ENCODE measurements at places on chromosomes 7 and 10. TPM values are rescaled to one million over a fixed set of nuclear protein-coding genes. Genes with fewer than 3 reads are reported as not detected.
A peak's percentile ranks its signal among the peaks of the same experiment; 100 is the strongest.

DNA sequence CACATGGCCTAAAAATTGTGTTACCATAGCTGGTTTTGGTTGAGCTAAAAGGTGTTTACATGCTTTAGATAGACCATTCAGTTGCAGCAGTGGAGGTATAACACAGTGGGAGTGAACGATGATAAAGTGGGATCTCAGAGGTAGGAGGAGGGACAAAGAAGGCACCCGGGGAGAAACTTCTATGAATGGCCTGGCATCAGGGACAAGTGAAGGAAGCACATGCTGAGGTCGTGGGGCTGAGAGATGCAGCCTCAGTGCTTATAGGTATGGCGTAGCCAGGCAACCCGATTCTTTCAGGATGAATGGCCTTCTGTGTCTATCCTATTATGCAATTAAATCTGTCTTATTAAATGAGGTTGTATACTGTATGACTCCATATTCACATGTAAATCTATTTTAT is 3.9 kb upstream of the CDK6 start:
- DNase-seq = no peak

GRCh38 chr7:139092090-139092796 is 17.3 kb downstream of the ZC3HAV1 start:
- no peak for DNase-seq

DNA sequence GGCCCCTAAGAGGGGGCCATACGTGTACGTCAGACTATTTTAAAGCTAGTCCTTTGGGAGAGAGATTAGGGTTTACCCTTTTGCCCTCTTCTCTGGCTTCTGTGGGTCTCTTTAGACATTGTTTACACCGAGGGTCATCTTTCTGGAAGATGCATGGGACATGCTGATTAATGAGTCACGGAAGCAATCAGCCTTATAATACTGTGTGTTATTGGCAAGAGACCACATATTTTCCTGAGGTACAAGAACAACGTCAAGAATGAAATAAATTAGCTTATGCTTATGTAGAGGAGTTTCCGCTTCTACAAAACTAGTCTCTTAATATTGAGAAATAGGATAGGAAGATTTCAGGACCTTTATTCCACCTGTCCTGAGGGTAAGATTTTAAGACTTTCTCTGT is 327.7 kb downstream of the BBS9 start:
- DNase-seq = no peak

GRCh38 chr7:148809856-148810255 is 74.2 kb downstream of the EZH2 start:
- DNase-seq = no peak

GRCh38 chr10:69406816-69407580 is 9.7 kb downstream of the TACR2 start:
- DNase-seq = no peak

- DNase-seq = no peak
Measured at GRCh38 chr7:28941633-28942032, 16.5 kb downstream of the TRIL start.

- DNase-seq = peak; percentile 48
Measured at GRCh38 chr10:69567920-69568319, 5.3 kb downstream of the NEUROG3 start.

DNA sequence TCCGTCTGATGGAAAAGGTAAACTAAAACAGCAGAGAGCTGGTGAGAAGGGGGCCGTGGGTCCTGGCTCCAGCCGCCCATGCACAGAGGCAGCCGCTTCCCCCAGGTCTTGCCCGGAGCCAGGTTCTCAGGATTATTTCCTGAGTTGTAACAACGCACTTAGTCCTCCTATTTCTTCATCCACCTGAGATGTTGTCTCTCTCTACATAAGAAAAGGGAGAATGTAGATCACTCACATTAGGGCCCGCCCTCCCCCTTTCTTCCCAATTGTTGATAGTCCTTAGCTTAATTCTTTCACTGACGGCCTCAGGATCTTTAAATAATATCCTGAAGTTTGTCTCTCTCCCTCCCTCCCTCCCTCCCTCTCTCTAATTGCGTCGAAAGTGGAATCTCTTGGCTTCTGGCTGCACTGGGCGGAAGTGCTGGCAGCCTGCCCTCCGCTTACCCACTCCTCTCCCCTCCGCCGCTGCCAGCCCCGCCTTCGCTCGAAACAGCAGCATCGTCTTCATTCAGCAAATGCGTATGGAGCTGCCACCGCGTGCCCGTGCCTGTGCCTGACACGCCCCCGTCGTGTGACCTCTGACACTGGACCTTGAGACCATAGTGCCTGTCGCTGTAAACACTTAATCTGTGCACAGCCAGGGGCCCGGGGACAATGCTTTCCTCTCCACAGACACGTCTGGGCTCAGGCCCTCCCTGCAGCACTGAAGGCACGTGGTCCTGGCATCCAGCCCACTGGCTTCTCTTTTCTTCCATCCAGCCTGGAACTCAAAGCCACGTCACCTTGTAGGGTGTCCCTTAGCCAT is 174.5 kb upstream of the PPP2R2D start:
- DNase-seq = no peak

DNA sequence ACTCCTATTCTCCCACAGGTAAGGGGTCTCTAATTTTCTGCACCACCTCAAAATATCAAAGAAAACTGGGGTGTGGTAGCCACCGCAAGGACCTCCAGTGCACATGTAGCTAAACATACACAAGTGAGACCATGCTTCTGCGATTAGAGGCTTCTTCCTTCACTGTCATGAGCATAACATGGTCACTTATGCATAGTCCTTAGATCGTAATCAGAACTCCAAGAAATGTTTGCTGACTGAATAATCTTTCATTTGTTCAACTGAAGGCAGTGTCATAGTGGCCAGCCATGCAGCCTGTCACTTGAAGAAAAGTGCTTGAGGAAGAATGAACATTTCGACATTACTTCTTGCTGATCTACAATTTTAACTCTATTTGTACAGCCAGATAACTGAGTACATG is 14.6 kb downstream of the TWIST1 start:
- no peak for DNase-seq

DNA sequence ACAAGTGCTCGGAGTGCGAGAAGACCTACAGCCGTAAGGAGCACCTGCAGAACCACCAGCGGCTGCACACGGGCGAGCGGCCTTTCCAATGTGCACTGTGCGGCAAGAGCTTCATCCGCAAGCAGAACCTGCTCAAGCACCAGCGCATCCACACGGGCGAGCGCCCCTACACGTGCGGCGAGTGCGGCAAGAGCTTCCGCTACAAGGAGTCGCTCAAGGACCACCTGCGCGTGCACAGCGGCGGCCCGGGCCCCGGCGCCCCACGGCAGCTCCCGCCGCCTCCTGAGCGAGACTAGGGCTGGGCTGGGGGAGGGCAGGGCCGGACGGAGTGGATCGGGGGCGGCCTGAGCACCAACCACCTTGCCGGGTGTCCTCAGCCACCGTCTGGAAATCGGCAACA is 15.1 kb upstream of the ZNF212 start:
- DNase-seq = no peak

DNA sequence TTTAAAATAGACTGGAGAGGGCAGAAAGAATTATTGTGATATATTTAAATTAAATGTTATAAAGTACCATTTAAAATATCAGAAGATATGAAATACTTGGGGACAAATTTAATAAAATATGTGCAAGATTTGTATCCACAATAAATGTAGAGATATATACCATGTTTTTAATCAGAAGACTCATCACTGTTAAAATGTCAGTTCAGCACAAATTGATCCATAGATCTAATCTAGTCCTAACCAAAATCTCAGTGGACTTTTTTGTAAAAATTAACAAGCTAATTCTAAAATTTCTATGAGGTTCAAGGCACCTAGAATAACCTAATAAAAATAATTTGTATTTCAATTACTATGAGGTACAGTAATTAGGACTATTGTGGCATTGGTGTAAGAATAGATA is 96.4 kb downstream of the CTNNA3 start:
- no peak for DNase-seq

DNA sequence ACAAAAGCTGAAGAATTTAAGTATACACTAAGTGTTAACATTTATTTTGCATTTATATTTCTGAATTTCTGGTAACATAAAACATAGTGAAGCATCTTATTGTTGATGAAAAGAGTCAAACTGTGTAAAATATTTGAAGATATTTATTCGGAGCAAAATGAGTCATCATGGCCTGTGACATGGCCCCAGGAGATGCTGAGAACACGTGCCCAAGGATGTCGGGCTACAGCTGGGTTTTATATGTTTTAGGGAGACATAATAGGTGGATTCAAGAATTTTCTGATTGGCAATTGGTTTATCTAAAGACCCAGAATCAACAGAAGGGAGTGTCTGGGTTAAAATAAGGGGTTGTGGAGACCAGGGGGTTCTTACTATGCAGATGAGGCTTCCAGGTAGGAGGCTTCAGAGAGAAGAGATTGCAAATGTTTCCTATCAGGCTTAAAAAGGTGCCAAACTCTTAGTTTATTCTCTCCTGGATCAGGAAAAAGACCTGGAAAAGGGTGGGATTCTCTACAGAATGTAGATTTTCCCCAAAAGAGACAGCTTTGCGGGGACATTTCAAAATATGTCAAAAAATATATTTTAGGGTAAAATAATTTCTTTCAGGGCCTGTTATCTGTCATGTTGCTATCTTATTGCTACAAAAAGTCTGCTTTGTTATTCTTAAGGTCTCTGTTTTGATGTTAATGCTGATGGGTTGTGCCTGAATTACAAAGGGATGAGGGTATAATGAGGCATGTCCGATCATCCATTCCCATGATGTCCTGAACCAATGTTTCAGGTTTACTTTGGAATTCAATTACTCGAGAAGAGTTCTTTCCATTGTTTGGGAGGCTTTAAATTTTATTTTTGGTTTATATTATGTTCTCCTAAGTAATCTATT is 74.5 kb downstream of the VWDE start:
- no peak for DNase-seq

- DNase-seq = no peak
Measured at GRCh38 chr10:52759154-52759553, 13.4 kb downstream of the MBL2 start.

DNA sequence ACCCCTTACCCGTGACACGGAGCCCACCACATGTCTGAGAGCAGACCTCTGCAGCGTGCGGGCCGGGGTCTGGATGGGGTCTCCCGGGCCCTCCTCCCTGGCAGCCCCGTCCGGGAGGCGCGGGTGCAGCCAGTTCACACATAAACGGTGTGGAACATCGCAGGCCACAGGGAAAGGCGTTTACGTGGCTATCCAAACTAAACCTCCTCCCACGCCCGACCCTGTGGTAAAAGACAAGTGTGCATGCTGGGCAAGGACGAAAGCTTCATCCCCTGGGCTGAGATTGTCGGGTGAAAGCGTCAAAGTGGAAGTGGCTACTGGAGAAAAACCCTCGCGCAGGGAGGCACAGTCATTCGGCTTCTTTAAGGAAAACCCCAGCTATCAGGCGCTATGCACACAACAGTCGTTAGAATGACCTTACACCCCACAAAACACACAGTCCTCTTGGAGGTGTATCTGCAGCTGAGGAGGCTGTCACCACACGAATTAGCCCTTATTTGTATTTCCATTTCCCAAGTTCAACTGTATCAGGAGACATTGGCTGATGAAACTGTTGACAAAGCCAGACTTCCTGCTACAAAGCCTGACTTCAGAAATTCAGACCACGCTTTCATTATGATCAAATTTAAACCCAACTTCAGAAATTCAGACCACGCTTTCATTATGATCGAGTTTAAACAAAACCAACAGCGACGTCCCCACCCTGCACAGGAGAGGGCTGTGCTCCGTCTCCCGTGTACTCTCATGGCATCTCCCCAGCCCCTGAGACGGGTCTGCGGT is 15.3 kb downstream of the GPER1 start:
- peak; percentile 38 for DNase-seq

DNA sequence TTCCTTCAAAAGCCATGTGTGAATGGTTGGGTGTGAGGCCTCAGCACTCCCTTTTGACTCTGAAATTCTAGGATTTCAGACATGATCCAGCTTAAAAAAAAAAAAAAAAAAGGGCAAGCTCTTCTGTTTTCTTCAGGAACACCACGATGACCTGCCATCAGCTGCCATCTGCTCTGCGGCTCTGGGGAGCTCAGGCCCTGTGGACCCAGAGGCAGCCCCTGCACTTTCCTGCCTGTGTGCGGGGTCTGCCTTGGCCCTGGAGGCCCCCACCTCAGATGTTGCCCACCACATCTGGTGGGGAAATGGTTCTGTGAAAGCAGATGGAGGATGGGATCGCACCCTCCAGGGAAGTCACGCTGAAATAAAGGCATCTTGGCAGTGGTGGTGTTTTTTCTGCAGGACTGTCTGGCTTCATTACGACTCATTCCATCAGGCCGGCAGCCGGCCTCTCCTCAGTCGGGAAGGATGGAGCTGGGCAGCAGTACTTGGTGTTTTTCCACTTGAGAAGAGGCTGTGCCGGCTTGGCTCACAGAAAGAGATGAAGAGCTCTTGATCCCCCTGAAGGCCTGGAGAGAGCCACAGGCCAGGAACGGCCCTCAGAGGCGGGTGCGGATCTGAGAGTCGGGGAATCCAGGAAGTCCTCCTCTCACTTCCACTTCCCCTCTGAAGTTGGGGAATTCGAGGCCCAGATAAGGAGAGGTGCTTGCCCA is 66.1 kb upstream of the AQP1 start:
- DNase-seq = no peak

DNA sequence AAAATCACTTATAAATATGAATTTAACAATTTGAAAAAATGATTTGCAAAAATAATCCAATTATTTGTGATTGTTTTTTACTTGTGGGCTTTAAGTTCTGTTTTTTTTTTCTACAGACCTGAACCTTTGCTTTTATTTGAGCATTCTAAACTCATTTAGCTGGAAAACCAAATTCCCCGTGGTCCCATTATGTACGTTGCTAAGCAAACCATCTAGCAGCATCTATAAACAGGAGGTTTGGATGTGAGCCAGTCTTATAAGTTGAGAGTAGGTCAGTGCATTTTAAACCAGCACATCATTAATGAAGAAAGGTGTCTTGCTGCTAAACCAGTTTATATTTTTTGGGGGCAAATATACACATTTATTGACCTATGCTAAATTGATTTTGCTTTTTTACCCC is 77.3 kb downstream of the LRRN3 start:
- DNase-seq = no peak

DNA sequence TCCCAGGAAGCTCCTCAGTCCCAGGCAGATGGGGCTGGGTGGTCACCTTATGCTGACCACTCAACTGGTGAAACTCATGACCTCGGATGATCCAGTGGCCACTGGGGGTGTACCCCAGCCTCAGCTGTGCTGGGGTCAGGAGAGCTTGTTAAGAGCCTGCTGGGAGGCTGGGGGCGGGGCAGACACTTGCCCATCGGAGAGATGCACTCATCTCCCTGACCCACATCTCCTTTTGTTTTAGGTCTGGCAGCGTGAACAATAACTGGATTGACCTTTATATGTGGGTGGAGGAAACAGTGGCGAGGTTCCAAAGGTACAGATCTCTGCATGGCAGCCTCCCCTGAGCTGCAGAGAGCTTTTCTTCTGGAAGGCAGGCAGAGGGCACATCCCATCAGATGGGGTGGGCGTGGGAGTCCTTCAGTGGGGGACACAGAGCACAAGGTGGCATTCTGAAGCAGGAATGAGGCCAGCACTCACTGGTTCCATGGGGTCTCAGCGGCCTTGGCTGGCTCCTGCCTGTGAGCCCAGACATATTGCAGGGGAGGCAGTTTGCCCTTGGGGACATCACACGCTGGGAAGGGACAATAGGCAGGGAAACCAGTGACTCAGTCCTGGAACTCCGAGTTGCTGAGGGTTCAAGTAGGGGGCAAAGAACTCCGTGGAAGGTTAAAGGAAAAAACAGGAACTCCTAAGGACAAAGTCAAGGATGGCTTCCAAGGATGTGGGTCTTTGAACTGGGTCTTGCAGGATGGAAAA is 5.2 kb downstream of the ANTXRL start:
- DNase-seq = no peak

Gene C10orf90
- not detected for total RNA-seq

Gene PLEKHA1
- 5.2 TPM for total RNA-seq

Gene FKBP6
- not detected for total RNA-seq

Gene COL28A1
- not detected for total RNA-seq

Gene SPDYE16
- total RNA-seq = 0.18 TPM

Gene ENO4
- total RNA-seq = not detected

Gene C10orf67
- total RNA-seq = not detected

Gene ATP5F1C
- total RNA-seq = 278 TPM
